ENCODE measurements at places on chromosomes 1 and 21.

GRCh38 chr1:156298852-156299357 lies at the start of gene VHLL:
Gene VHLL (minus strand): TSS chr1:156299307. CDS start chr1:156299189, 118 bp downstream.
- DNase-seq, result no peak

DNA sequence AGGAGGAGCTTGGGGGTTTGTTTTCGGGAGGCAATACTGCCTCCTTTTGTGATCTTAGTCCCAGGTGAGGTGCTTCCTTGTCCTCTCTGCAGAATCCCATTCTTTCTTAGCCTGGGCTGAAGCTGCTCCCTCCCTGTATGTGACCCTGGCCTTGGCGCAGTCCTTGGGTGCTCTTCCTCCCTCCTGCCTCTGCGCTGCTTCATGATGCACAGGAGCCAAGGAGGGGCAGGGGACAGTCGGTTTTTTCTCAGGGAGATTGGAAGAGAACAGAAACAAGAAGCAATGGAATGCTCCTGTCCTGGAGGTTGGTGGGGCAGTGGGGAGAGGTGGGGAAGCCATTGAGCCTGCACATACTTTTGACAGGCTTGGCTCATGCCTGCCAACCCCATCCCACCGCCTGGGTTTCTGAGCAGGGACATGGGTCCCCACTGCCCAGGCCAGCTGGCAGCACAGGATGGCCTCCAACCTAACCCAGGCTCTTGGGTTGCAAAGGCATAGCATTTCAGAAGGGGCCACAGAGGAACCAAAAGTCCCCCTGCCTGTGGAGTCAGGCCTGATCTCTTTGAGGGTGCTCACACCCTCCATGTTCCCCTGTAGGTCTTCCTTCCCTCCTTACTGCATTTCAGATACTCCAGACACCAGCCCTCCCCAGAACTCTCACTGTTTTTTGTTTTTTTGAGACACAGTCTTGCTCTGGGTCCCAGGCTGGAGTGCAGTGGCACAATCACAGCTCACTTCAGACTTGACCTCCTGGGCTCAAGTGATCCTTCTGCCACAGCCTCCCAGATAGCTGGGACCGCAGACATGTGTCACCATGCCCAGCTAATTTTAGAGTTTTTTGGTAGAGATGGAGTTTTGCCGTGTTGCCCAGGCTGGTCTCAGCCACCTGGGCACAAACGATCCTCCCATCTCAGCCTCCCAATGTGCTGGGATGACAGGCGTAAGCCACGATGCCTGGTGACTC lies 16.1 kb downstream of the IL6R start:
- no peak for DNase-seq

- DNase-seq, result no peak
These were observed 4.0 kb downstream of the HAO2 start for GRCh38 chr1:119372503-119373086.

GRCh38 chr1:9629445-9630201 lies 21.9 kb upstream of the PIK3CD start:
- DNase-seq, result peak; percentile 73

- no peak for DNase-seq
These were observed 21.0 kb upstream of the IFFO2 start for GRCh38 chr1:18977428-18977827.

GRCh38 chr1:57411262-57411661 lies 12.6 kb downstream of the DAB1 start:
- no peak for DNase-seq

DNA sequence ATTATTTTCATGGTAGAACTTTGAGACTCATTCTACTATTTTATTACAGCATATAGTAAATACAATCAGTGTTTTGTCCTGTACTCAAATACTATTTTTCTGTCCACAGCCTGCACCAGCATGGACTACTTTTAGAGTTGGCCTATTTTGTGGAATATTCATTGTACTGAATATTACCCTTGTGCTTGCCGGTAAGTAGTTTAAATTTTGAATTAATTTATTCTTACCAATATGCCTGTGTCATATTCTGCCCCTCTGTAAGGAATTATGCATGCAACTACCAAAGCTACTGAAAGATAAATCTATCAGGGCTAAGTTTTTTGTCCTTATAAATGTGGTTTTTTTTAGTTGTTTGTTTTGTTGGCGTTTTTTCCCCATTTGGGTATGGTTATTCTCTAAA lies 101.4 kb upstream of the KIAA1614 start:
- DNase-seq, result no peak

GRCh38 chr1:213244664-213245091 lies 193.6 kb downstream of the RPS6KC1 start:
- DNase-seq, result peak; percentile 4

- no peak for DNase-seq
These were observed 12.2 kb downstream of the ATP1A4 start for GRCh38 chr1:160163615-160164014.

DNA sequence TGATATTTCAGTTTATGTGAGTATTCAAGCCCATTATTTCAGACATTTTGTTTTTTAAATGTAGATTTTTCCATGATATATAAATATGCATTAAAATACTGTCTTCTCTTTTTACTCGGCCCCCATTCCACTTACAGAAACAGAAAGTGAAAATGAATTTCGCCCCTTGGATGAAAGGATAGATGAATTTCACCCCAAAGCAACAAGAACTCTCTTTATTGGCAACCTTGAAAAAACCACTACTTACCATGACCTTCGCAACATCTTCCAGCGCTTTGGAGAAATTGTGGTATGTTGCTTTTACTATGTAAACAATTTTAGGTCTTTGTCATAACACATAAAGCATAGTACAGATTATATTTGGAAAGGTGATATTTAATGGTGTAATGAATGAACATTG lies 59.9 kb downstream of the ZBTB17 start:
- peak; percentile 8 for DNase-seq

DNA sequence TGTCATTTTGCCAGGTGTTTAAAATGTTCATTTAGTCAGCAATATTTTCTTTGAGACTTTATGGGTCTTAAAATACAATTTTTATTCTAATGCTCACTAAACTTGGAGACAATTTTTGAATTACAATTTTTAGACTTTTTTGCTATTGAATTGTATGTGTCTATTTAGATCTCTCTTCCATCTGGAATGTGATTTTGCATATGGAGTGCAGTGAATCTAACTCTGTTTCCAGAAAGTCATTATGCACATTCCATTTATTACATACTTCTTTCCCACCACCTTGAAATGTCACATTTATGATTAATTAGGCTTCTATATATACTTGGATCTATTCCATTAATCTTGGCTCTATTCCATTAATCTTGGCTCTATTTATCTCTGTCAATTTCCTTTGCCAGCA lies 5.6 kb upstream of the TSPEAR start:
- no peak for DNase-seq

- no peak for DNase-seq
These were observed 13.0 kb downstream of the RGS7 start for GRCh38 chr1:241343956-241344355.

DNA sequence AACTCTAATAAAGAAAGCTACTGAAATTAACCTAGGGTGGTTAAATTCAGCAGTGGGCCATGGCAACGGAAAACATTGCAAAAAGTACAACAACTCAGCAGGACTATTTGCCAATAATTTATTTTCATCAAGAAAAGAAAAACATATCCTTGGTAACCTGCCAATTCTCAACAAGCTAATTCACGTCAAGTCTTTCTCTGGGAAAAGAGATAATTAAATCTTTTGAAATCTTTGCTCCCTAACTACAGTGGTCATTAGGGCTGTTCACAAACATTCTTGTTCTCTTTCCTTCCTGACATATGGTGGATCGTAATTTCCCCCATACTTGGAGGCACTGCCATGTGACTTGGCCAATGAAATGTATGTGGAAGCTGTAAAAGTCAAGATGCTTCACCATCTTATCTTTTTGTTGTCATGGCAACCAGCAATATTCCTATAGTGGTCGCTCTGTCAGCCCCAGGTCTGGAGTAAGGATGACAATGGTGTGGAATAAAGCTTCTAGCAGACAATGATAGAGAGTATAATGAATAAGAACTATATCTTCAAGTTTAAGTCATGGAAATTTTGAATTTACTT lies 29.6 kb upstream of the ZNF326 start:
- DNase-seq, result no peak

GRCh38 chr1:40386796-40387195 lies 13.3 kb downstream of the SMAP2 start:
- no peak for DNase-seq

DNA sequence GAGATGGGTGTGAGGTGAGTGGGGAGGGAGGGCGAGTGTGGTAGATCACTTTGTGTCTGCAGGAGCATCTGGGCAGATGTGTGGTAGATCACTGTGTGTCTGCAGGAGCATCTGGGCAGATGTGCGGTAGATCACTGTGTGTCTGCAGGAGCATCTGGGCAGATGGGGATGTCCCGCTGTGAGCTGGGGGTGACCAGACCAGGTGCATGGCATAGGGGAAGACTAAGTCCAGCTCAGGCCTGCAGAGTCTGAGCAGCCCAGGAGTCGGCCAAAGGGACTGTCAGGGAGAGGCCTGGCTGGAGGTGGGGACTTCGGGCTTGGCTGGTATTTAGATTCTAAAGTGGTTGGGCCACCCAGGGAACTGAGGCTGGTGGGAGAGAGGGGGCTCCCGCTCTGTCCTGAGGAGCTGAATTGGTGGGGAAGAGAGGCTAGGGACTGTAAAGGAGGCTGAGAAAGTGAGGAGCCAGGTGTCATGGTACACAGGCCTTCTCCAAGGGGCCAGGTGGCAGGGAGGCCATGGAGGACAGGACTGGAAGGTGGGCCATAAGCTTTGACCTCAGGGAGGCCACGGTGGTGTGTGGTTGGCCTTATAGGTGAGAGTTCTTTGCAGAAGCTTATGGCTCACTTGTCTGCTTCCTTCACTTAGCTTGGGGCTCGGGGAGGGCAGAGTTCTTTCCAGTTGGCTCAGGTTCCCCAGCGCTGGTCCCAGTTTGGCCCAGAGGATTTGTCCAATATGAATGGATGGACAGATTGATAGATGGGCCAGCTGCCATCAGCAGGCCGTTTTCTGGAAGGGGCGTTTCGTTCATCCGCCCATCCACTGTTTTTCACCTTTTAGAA lies 15.6 kb downstream of the ZNF362 start:
- no peak for DNase-seq

DNA sequence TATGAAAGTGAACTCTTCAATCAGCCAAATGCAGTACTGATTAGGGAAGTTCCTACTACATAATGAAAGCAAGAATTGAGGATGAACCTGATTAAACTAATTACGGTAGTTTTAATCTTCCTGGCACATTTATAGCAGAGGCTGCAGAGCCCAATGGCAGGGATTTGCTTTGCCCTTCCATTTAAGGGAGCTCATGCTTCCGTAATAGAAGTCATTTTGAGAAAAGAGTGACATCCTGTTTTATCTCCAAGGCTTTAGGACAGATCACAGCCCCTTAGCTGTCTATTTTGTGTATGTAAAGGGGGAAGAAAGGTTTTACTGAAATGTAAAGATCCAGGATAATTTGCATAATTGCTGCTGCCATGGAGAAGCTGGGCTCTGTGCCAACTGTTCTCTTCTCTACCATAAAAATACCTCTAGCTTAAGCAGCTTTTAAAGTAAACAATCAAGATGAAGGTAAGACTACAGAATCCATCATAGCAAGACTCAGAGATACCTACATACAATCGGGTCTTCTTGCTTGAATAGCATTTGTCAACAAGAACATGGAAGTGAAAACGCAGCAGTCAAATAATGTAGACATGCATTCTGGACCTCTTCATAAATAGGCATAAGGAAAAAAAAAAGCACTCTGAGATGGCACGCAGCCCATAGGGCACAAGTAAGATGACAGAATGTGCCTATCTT lies 62.5 kb downstream of the ASH1L start:
- DNase-seq, result no peak

DNA sequence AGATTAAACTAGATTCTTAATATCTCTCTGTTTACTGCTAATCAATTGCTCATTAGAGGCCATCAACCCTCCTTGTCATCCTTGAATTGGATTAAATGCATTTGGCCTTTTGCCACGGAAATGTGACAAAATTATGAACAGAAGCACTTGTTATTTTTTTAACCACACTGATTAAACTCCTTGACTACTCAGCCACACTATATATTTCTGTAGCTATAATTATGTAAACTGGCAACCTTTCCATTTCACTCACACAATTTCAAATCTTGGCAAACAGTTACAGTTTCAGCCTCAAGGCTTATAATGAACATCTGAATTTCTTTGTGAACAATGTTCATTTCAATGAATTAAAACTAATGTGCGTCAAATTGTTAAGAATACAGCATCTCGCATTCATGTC lies 10.1 kb downstream of the ADAMTS5 start:
- no peak for DNase-seq

GRCh38 chr1:45617618-45618017 lies 6.2 kb downstream of the CCDC17 start:
- no peak for DNase-seq

DNA sequence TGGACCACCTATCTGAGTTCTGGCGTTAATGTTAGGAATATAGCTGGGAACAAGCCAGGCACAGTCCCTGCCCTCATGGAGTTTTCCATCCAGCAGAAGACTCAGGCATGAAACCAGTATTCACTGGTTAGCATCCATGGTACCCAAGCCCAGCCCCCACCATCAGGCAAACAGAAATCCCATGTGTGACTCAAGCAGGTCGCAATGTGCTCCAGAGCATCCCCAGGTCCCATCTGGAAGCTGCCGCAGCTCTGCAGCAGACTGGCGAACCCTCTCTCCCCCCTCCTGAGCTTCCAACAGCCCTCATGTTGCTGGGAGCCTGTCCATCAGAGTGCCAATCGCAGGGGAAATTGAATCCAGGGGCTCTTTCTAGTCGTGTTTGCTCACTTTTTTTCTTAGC lies 174.2 kb downstream of the RRAGC start:
- DNase-seq, result no peak

DNA sequence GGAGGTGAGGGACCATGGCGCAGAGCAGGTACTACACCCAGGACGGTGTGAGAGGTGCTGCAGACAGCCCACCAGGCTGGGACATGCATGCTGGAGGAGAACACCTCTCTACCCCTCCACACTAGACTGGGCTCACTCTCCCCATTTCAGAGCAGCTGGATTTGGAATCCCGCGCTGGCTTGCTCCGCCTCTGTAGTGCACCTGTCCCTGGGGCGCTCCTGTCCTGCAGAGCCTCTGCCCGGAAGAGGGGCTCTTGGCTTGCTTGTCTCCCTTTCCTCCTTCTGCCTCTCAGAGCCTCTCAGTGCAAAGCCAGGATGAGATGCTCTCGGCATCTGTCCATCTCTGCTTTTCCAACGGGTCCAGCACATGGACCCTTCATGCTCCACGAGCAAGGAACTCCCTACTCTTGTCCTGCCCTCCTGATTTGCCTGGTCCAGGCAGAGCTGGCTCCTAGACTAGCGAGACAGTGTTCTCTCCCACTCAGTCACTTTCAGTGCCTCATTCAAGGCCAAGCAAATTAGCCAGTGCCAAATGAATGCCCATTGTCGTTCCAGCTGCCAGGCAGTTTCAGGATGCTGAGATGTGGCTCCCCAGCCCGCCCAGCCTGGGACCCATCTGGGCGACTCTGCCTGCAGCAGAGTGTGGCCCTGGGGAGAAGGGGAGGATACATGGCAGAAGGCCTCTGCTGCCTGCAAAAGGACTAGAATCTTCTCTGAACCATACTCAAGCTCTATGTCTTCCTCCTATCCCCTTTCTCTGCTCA lies 33.7 kb downstream of the CDCA8 start:
- no peak for DNase-seq

- DNase-seq, result no peak
These were observed 511.7 kb downstream of the USP25 start for GRCh38 chr21:16241479-16241963.

GRCh38 chr1:96002201-96002600 lies 719.4 kb upstream of the PTBP2 start:
- DNase-seq, result no peak

- DNase-seq, result no peak
These were observed 35.3 kb downstream of the CHD5 start for GRCh38 chr1:6144647-6145395.

- DNase-seq, result no peak
These were observed 286.6 kb upstream of the ZP4 start for GRCh38 chr1:238177351-238177750.

- DNase-seq, result no peak
These were observed 8.3 kb downstream of the ASAP3 start for GRCh38 chr1:23475641-23476040.
